ENCODE measurements at places on chromosomes 3 and 15.

GRCh38 chr3:52535411-52536111 lies 844 bp upstream of the UQCC5 start:
- DNase-seq, result no peak

- peak; percentile 25 for DNase-seq
Measured at GRCh38 chr15:64634576-64635498, 140.6 kb downstream of the RBPMS2 start.

GRCh38 chr3:43734685-43735084 lies 43.9 kb downstream of the ABHD5 start:
- DNase-seq, result no peak

DNA sequence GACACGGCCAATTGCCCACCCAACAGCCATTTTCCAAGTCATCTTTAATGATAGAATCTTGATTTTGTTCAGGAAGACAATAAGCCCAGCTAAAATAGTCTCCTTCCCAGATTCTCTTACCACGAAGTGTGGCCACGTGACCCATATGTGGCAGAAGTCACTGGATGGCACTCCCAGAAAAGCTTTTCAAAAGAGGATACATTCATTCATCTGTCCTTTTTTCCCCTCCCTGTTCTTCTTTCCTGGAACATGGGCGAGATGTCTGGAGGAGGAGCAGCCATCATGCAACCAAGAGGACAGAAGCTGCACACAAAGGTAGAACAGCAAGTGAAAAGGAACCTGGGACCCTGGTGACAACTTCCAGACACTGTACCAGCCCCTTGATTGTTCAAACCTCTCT lies 174.7 kb downstream of the UACA start:
- DNase-seq, result no peak

DNA sequence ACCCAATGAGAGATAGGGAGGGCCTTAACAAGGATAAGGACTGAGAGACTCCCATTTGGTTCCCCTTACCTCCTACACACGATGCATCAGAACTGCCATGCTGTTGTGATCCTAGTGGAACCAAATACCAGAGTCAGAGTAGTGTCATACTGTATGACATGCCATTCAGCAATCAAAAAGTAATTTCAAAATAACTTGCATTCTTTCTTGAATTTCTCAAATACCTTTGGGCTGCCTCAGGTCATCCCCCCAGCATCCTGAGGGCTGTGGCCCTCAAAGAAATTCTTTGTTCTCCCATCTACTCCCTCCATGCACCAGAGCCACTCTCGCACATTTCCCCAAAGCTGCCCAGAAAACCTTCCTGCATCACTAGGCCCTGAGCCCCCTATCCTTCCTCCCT lies 68.9 kb upstream of the PPP2R3A start:
- DNase-seq, result no peak

- no peak for DNase-seq
Measured at GRCh38 chr3:46989146-46989810, 9.8 kb downstream of the NBEAL2 start.

DNA sequence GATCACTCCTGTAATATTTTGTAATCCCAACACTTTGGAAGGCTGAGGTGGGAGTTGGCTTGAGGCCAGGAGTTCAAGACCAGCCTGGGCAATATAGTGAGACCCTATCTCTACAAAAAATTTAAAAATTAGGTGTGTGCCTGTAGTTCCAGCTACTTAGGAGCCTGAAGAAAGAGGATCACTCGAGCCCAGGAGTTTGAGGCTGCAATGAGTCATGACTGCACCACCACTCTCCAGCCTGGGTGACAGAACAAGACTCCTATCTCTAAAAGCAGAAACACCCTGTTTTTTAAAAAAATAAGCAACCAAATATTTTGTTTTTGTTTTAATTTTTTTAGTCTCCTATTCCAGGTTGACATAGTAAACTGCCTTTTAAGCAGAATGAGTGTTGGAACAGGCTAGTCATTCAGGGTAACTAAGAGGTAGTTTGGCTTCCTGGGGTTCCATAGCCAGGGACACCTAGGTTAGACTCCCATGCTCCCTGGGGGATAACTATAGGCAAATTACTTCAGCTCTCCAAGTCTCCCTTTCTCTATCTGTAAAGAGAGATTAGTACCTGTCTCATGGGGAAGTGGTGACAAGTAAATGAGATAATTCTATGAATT lies 114.6 kb upstream of the C15orf61 start:
- DNase-seq, result no peak

GRCh38 chr3:73060302-73060723 lies 1.1 kb upstream of the EBLN2 start:
- DNase-seq, result no peak

GRCh38 chr3:156181509-156181908 lies 61.1 kb downstream of the KCNAB1 start:
- DNase-seq, result no peak

- no peak for DNase-seq
Measured at GRCh38 chr3:123110282-123110975, 43.6 kb downstream of the PDIA5 start.

DNA sequence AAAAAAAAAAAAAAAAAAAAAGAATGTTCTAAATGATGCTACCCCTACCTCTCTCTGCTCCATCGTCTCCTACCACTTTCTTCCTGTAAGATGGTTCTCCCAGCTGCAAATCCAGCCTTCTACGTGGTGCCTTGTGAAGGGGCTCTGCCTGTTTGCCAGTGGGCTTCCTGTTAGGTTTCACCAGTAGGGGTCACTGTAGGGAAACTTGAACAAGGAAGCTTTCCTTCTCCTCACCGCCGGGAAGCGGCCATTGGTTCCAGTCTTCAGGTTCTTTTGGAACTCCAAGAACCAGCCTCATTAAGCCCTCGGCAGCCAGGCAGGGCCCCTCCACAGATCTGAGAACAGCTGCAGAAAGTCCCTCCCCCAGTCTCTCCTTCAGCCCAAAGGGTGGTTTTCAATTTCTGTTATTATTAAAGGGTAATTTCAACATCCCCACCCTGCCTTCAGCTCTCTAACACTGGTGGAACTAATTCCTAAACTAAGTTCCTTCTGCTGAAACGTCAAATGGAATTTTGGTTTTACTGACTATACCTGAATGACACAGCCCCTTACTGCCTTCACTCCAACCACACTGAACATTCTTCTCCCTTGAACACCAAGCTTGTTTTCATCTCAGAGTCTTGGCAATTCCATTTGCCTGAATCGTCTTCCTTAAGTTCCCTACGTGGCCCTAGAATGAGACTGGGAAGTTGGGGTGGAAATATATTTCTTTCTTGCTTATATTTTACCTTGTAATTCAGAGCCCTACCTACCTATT lies 13.5 kb downstream of the MCCC1 start:
- no peak for DNase-seq

DNA sequence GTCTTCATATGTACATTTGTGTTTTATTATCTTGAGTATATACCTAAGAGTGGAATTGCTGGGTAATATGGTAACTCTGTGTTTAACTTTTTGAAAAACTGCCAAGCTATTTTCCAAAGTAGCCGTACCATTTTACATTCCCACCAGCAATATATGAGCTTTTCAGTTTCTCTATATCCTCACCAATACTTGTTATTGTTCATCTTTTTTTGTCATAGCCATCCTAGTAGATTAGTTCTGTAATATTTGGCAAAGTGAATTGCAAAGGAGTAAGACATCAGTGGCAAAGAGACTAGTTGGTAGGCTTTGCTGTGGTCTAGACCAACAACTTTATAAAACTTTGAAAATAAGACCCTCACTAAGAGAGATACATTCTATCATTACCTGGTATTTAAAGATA lies 21.4 kb downstream of the OXSR1 start:
- no peak for DNase-seq

DNA sequence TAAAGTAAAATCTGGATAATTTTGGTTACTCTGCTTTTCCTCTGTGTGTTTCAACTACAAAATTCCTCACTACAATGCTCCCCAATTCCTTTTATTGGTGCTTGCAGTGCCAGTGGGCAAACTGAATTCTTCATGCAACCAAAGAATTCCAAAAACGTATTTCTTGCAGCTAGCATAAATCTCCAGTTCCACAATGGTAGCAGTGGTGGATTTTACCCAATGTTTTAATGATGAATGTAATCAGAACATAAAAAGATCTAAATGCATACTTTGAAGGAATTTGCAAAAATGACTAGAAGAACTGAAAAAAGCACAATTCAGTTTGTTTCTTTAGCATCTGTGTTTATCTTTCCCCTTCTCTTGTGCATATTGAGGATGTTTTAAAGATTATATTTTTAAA lies 359.6 kb upstream of the TPRG1 start:
- DNase-seq, result no peak

DNA sequence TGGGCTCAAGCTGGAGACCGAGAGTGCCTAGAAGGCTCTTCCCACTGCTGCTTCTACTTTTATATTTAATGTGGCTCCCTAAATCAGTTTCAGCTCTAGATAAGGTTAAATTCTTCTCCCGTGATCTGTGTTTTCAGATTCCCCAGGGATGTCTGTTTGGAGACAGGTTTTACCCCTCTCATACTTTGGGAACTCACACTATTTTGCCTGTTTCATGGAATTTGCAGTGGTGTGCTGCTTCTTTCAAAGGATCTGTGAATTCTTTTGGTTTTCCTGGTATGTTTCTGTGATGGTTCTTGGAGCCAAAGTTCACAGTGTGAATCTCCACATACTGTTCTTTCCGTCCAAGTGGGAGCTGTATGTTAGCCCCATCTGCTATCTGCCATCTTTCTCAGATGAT lies 238.3 kb upstream of the SLITRK3 start:
- DNase-seq, result no peak
